ENCODE measurements at places on chromosomes 5 and 9.
A peak's percentile ranks its signal among the peaks of the same experiment; 100 is the strongest.

- peak; percentile 7 for DNase-seq
These were observed 136.7 kb downstream of the CAVIN4 start for GRCh38 chr9:100714372-100715099.

- DNase-seq = no peak
These were observed 11.7 kb downstream of the MAP3K1 start for GRCh38 chr5:56827049-56827448.

GRCh38 chr9:30015073-30015472, 2369.4 kb upstream of the ACO1 start:
- no peak for DNase-seq

DNA sequence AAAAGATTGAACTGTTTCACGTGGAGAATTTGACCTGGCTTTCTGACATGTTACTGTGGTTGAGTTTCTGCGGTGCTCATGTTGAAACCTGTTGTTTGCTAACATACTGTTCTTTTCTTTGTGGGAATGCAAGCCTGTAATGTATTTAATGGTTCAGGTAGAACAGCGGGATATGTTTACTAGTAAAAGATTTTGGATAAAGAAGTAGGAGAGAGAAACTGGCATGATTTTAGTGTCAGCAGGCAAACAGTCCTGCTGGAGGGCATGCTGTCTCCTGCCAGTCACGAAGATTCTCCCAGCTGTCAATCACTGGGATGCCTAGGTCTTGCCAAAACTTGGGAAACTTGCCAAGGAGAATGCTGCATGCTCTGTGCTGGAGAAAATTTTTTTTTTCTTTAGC, 263.5 kb downstream of the TAF11L14 start:
- DNase-seq = no peak

DNA sequence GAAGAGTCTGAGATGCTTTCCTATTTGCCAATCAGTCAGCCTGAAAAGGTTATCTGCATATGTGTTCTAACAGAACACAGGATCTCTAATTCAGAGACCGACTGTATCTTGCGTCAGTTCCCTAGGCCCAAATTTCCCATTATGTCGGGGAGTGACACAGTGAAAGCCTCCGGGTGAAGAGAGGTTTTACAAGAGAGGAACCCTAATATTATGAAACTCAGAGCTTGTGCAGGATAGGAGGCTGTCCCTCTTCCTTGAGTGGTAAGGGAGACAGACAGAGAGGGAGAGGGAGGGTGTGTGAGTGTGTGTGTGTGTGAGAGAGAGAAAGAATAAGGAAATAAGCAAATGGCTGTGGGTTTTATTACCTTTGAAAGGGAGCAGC, 1.9 kb downstream of the CD14 start:
- DNase-seq = no peak

GRCh38 chr9:94859226-94859625, 132.7 kb downstream of the AOPEP start:
- DNase-seq = no peak

DNA sequence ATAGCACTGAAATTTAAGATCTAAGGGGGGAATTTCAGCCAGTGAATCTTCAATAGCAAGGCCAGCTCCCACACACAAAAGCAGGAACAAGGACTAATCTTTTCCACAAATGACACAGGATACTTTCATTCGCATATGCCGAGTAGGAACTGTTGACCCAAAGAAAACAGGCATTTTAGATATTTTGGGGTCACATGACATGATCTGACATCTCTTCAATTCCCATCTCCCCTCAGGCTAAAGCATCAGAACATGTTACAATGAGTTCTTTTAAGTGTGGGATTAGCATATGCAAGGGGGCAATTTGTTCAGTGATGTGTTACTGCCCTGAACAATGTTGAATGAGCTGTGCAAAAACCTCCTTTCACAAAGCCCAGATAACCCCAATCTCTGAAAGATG, 68.2 kb downstream of the TLE1 start:
- no peak for DNase-seq

DNA sequence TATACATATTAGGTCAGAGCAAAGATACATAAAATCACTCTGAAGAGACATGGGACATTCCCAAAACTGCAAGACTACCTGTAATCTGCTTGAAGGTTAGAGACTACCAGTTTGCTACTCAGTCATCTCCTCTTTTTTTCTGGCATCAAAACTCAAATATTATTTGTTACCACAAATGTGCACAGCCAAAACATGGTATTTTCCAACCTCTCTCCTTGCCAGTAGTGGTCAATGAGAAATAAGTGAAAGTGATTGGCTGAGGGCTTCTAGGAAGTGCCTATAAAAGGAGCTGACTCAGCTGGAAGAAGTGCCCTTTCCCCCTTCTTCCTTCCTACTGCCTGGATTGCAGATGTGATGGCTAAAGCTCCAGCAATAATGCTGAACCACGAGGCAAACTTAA, 13.8 kb downstream of the GZMK start:
- no peak for DNase-seq

DNA sequence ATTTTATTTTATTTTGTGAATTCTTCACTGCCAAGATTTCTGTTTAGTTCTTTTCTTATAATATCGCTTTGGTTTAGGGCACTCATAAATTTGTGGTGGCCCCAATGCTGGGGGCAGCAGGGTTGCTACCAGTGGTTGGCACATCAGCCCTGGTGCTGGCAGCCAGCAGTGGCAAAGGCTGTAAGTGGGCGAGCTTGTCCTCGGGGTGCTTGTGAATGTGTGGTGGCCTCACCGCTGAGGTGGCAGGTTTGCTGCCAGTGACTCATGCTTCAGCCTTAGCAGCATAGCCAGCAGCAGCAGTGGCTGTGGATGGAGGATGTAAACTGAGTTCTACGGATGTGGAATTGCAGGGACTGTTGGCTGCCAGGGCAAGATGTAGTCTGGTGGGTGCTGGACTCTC, 262.9 kb upstream of the DMAC1 start:
- no peak for DNase-seq

DNA sequence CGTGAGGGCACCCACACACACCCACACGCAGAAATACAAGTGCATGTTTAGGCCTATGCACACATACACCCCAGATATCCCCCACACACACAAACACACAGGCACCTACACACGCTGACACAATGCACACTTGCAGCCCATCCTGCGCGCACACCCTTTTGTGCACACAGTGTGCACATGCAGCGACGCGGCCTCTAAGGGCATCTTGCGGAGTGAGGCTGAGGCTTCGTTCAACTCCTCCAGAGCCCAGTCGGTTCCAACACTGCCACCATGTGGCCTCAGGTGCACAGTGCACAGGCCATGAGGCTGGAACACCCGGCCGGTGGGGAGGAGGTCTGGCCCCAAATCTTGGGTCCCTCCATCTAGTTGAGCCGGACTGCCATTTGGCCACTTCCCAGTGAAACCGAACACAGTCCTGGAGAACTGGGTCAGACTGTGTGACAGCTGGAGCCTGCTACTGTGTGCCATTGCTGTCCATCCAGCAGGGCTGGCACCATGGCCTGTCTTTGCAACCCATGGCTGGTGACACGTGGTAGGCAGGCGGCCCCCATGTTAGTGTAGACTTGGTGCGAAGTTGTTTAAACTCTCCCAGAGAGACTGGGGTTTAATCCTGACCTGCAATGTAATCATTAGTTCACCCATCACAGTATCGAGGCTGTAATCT, 97.7 kb upstream of the MVB12B start:
- DNase-seq = peak; percentile 11

DNA sequence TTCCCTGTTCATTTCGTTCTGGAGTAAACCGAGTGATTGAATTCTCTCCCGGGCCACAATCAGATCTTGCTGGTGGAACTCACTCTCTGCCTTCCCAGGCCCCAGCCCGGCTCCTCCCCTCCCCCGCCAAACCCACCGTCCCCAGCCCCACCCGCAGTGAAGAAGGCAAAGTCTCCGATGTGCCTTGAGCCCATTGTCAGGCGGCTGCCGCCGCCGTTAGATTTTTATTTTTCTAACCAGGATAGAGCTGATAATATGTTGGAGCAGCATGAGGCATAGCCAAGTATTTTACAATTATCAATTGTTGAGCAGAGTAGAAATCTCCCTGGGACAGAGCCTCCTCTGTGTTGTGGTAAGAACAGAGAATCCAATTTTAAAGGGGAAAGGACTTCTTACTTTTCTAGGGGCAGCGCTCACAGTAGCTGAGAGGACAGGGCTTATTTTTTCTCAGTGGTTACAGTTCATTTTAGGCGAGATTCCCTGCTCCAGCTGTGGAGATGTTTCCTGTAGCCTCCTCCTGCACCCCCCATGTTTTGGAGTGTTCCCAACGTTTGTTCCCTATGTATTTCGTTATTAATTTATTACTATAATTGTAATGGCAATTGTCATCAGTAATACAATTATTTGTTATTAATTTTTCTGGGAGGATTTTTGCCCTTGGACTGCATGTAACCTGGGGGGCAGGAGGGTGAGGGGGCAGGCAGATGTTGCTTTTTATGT, 1.3 kb downstream of the PSAT1 start:
- no peak for DNase-seq

- no peak for DNase-seq
These were observed 254.5 kb downstream of the ARRDC3 start for GRCh38 chr5:91128604-91129003.

DNA sequence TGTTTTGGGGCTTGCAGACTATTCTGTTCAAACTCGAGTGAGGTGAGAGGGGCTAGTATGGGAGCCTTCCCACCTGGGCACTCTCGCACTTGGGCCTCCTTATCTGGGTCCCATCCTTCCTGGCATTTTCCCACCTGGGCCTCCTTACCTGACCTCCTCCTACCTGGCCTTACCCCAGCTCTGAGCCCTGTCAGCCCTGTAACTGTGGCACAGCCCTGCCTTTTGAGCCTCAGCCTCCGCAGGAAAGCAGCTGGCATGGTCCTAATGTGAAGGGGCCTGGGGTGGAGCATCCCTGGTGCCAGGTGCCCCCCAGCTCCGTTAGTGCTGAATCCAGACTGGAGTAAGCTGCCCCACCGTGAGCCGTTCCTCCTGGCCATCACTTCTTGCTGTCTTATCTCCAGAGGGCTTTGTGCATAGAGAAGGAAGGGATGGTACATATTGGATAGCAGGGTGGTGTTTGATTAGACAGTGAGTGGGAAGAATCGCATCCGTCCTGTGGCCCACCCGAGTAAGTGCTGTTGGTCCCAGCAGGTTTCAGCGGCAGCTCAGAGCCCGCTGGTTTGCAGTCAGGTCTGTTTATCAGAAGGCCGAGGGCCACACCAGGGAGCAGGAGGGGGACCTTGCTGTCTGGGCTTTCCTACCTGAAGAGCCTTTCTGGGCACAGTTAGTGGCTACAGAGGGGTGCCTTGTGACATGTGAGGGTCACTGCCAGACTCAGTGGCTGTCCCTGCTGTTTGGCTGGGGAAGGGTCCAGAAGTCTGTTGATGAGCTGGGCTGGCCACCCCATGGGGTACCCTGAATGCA, 76.5 kb downstream of the WNK2 start:
- DNase-seq = no peak

- DNase-seq = no peak
These were observed 9.1 kb downstream of the ARHGAP26 start for GRCh38 chr5:142779163-142779840.

DNA sequence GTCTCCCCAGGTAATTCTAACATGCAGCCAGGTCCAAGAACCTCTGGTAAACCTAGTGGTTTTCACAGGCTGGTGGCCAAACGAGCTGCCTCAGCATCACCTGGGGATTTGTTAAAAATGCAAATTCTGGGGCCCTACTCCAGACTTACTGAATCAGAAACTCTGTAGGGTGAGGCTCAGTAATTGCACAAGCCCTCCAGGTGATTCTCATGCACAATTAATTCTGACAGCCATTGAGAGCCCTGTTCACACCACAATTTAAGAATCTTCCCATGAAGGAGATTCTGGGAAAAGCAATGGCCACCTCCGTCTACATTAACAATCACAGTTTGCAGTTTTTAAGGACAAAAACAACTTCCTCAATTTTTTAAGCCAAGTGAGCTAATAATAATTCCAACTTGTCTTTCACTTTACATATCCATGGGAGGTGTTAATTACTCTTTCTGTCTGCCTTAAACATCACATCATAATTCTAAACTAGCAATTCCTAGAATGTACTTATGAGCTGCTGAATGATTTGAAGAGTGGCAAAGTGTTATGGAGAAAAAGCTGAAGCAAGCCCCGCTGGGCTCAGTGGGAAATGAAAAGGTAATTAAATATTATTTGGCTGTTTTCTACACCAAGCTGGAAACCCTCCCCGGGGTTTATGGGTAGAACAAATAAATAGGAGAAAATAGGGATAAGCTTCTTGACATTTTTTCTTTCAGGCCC, 70.0 kb downstream of the GLDC start:
- no peak for DNase-seq

DNA sequence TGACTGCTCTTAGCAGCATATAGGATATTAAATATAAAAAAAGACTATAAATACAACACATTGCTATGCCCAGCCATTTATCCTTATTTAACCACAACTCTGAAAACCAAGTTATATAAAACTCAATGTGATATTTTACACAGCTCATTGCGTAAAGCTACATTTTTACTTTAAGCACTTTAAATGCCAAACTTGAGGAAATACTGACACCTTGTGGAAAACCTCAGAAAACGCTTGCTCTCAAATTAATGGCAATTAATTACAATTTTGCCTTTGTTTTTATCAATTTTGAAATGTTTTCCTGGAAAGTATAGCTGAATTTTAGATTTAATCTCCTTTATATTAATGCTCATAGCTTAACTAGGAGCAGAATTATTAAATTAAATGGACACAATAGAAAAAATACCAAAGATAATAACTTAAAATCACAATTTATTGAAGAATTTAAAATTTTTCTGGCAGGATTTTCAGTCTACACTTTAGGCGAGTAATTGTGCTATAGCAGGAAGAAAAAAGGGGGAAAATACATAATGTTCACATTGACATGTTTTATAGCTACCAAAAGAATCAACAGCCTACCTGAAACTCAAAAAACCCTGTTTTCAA, 25.2 kb upstream of the PLAC8L1 start:
- DNase-seq = no peak

GRCh38 chr5:129065721-129066120, 28.8 kb upstream of the ISOC1 start:
- DNase-seq = no peak

GRCh38 chr5:180602481-180603075, 11.3 kb upstream of the SCGB3A1 start:
- no peak for DNase-seq
